ENCODE measurements at places on chromosomes 3 and 15. TPM values are rescaled to one million over a fixed set of nuclear protein-coding genes. Genes with fewer than 3 reads are reported as not detected.

The LRRC31 gene
- not detected for total RNA-seq

The LYZL4 gene
- not detected for total RNA-seq

The SPSB4 gene
- not detected for total RNA-seq

The MFSD1 gene
- 31.0 TPM for total RNA-seq

The KIF23 gene
- total RNA-seq: 100 TPM

The SPINK8 gene
- not detected for total RNA-seq

The HHATL gene
- not detected for total RNA-seq

The ZBED2 gene
- total RNA-seq: 45.1 TPM

The LNP1 gene
- 4.8 TPM for total RNA-seq

The MAP1A gene
- total RNA-seq: 2.1 TPM

The PP2D1 gene
- total RNA-seq: not detected

The TMEM207 gene
- not detected for total RNA-seq

The GATA2 gene
- total RNA-seq: 29.0 TPM

The CHL1 gene
- total RNA-seq: not detected

The GOLGA6L7 gene
- not detected for total RNA-seq

The HESX1 gene
- 3.4 TPM for total RNA-seq

The SKOR1 gene
- 0.13 TPM for total RNA-seq

The CACNA2D2 gene
- total RNA-seq: not detected

The NT5DC2 gene
- total RNA-seq: 215 TPM

The NTRK3 gene
- not detected for total RNA-seq

The PCLAF gene
- 70.4 TPM for total RNA-seq

The FOXL2NB gene
- 0.18 TPM for total RNA-seq

Data from PC-9 (cell line).